ENCODE measurements at places on chromosomes 4 and X.

DNA sequence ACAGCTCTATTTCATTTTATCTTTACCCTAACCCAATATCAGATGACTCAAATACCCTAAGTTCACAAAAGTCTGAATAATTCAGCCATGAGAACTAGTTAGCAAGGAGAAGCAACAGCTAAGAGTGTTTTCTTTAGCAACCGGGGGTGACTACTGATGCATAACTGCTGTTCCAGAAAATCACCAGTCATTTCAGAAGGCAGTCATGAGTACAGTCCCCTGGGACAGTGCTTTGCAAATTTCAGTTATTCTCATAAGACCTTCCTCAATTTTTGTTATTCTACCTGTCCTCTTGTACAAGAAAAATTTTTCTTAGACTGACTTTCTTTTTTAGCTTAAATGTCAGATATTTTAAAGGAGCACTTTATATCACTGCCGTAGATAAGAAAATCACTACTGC lies 16.4 kb downstream of the BANK1 start:
- DNase-seq, result no peak

- DNase-seq, result no peak
Measured at GRCh38 chrX:133250184-133251100, 32.3 kb upstream of the TFDP3 start.

- no peak for DNase-seq
Measured at GRCh38 chr4:71470524-71470923, 131.7 kb downstream of the SLC4A4 start.

GRCh38 chrX:13377550-13377934 lies 57.7 kb upstream of the ATXN3L start:
- no peak for DNase-seq

GRCh38 chrX:9935436-9935835 lies 31.7 kb upstream of the CLDN34 start:
- DNase-seq, result no peak

DNA sequence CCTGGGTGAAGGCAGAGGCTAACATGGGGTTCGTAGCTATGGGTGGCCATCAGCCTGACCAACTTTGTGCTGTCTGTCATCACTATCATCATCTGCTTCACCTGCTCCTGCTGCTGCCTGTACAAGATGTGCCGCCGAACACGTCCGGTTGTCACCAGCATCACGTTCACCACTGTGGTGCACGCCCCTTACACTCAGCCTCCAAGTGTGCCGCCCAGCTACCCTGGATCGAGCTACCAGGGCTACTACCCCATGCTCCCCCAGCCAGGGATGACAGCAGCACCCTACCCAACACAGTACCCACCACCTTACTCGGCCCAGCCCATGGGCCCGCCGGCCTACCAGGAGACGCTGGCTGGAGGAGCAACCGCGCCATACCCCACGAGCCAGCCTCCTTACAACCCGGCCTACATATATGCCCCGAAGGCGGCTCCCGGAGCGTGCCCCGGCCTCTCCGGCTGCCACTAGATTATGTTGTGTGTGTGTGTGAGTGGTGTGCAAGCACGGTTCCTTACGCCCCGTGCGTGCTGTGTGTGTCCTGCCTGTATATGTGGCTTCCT lies 238.1 kb upstream of the ZCCHC13 start:
- no peak for DNase-seq

DNA sequence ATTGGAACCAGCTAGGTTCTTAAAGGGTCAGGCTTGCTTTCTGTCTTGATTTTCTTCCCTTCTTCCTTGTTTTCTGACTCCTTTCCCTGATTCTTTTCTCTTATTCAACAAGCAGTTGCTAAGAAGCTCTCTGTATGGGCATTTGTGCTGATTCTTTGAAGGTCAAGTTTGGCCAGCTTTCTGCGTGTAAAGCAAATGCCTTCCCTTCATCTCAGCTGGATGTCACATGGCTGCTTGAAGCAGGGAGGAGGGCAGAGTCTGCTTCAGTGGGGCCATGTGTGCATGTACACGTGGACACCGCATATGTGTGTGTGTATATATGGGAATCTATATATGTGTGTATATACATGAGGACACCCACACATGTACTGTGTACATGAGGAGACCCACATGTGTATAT lies 139.9 kb upstream of the ATP6AP2 start:
- no peak for DNase-seq

GRCh38 chr4:142846729-142847596 lies 862 bp upstream of the INPP4B start:
- peak; percentile 41 for DNase-seq

DNA sequence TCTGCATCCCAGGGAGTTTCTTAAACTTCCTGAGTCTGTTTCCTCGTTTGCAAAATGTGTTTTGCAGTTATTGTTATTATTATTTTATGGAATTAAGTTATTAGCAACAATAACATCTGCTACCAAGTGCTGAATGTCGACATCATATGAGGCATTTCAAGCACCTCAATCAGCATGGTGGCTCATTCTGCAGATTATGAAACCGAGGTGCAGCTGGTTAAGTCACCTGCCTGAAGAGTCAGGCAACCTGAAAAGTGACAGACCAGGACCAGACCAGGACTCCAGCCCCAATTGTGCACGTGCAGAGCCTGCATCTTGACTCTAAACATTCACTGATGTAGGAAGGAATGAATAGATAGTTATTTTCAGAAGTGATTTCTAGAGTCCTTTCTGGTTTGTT lies 99.8 kb downstream of the AFAP1 start:
- no peak for DNase-seq

DNA sequence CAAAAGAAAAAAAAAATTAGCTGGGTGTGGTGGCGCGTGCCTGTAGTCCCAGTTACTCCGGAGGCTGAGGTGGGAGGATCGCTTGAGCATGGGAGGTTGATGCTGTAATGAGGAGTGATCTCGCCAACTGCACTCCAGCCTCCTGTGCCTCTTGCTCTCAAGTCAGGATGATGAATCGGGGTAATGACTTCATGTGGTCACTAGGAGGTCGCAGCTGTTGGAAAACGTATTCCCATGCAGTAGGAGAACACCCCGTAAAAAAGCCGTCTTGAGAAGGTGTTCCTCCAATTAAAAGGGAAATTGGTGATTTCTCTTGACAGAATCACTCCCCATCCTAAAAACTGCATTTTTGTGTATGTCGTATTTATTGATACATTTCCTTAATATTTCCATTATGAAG lies 2.2 kb downstream of the CCNB3 start:
- DNase-seq, result no peak

Measured in central memory CD8-positive, alpha-beta T cell (primary cell).